Transverse colon (tissue), 4 donors: ENCODE measurements at places on chromosomes 16 and 17. TPM values are rescaled to one million over a fixed set of nuclear protein-coding genes. Genes with fewer than 3 reads are reported as not detected.

GRCh38 chr17:72754513-72754912, 338.0 kb downstream of the SLC39A11 start:
- H3K36me3 ChIP-seq = no peaks in the 10 kb centered on the region
- no peak overlapping the region for H3K4me3 ChIP-seq
- peaks cover under 1% of the 10 kb centered on the region for H3K4me1 ChIP-seq
- no peak overlapping the region for H3K27ac ChIP-seq
- no peaks in the 10 kb centered on the region for H3K27me3 ChIP-seq

DNA sequence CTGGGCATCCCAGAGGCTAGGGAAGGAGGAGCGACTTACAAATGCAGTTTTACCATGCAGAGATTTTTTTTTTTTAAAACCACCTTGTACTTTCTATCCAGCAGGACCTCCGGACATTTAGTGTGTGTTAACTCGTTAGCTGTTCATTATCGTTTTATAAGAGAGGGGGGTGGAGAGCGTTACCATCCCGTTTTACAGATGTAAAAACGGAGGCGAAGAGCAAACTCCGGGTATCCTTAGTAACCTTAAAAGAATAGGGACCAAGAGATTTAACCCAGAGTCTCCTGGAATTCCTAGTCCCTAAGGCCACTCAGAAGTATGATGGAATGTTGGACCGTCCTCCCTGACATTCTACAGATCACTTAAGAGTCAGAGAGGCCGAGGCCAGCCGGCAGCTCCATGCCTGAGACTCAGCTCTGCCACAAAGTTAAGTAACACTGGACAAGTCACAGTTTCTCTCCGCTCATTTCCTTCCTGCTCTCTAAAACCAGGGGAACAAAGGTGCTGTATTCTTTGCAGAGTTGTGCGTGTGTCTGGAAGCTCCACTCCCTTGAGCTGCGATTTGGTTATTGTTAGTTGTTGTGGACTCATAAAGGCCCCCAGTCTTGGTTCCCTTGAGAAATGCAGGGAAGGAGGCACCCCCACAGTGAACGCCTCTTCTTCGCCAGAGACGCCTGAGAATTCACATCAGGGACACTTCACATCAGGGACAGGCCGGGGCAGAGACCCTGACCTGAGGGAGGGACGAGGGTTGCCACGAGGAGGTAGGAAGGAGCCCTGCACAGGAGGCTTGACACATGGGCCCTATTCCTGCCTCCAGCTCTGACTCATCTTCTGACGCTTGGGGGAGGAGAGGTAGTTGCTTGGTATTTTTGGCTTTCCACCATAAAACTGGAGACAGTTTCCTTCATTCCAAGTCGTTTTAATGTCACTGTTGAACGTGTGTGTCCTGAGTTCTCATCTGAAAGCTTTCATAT, 1.2 kb downstream of the DUSP14 start:
- peak overlapping the region; percentile 85 for H3K27ac ChIP-seq
- no peaks in the 10 kb centered on the region for H3K27me3 ChIP-seq
- H3K4me1 ChIP-seq = peaks cover 27% of the 10 kb centered on the region
- no peaks in the 10 kb centered on the region for H3K36me3 ChIP-seq
- peak overlapping the region; percentile 64 for H3K4me3 ChIP-seq

GRCh38 chr16:88624977-88625576, 13.3 kb upstream of the IL17C start:
- H3K27me3 ChIP-seq = no peaks in the 10 kb centered on the region
- H3K4me3 ChIP-seq = no peak overlapping the region
- no peaks in the 10 kb centered on the region for H3K4me1 ChIP-seq
- H3K36me3 ChIP-seq = no peaks in the 10 kb centered on the region
- no peak for DNase-seq
- H3K27ac ChIP-seq = no peak overlapping the region

- H3K27ac ChIP-seq = peak overlapping the region; percentile 93
- peak; percentile 63 for DNase-seq
- H3K36me3 ChIP-seq = peaks cover 5% of the 10 kb centered on the region
- H3K27me3 ChIP-seq = no peaks in the 10 kb centered on the region
Measured at GRCh38 chr17:68248199-68248825, 469 bp downstream of the AMZ2 start.

GRCh38 chr16:88752386-88753002, 32.5 kb downstream of the PIEZO1 start:
- peaks cover 19% of the 10 kb centered on the region for H3K4me1 ChIP-seq
- H3K27ac ChIP-seq = no peak overlapping the region
- no peak overlapping the region for H3K4me3 ChIP-seq
- H3K27me3 ChIP-seq = no peaks in the 10 kb centered on the region
- no peaks in the 10 kb centered on the region for H3K36me3 ChIP-seq

GRCh38 chr16:81917375-81917774, 93.9 kb downstream of the SDR42E1 start:
- H3K36me3 ChIP-seq = no peaks in the 10 kb centered on the region
- H3K4me1 ChIP-seq = no peaks in the 10 kb centered on the region
- H3K27me3 ChIP-seq = no peaks in the 10 kb centered on the region
- H3K27ac ChIP-seq = no peak overlapping the region
- no peak overlapping the region for H3K4me3 ChIP-seq
- no peak for DNase-seq

- no peak for DNase-seq
- no peaks in the 10 kb centered on the region for H3K27me3 ChIP-seq
Measured at GRCh38 chr16:28537076-28537475, 1.7 kb downstream of the NUPR1 start.

DNA sequence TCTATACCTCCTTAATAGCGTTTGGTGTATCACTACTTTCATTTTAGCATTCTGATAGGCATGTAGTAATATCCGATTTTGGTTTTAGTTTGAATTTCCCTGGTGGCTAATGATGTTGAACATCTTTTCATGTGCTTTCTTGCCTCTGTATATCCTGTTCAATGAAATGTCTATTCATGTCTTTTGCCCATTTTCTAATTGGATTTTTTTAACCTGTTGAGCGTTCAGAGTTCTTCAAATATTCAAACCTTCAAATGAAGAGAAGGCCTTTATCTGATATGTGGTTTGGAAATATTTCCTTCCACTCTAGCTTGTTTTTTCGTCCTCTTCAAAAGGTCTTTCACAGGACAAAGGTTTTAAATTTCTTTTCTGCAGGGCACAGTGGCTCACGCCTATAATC, 2.4 kb upstream of the NME1 start:
- no peak for DNase-seq
- no peaks in the 10 kb centered on the region for H3K27me3 ChIP-seq
- H3K4me3 ChIP-seq = no peak overlapping the region
- no peak overlapping the region for H3K27ac ChIP-seq
- peaks cover 21% of the 10 kb centered on the region for H3K4me1 ChIP-seq
- H3K36me3 ChIP-seq = no peaks in the 10 kb centered on the region

GRCh38 chr17:62998166-62998565, 32.1 kb downstream of the TANC2 start:
- no peaks in the 10 kb centered on the region for H3K27me3 ChIP-seq
- no peak overlapping the region for H3K4me3 ChIP-seq
- H3K27ac ChIP-seq = no peak overlapping the region

- H3K27ac ChIP-seq = peak overlapping the region; percentile 91
- H3K4me1 ChIP-seq = peaks cover 83% of the 10 kb centered on the region
- H3K36me3 ChIP-seq = no peaks in the 10 kb centered on the region
- H3K4me3 ChIP-seq = no peak overlapping the region
- DNase-seq = peak; percentile 89
- no peaks in the 10 kb centered on the region for H3K27me3 ChIP-seq
Measured at GRCh38 chr17:75996665-75997590, 3.7 kb upstream of the CDK3 start.

GRCh38 chr17:18371455-18371854, 6.1 kb upstream of the EVPLL start:
- no peak for DNase-seq
- no peaks in the 10 kb centered on the region for H3K27me3 ChIP-seq
- H3K4me3 ChIP-seq = no peak overlapping the region
- H3K36me3 ChIP-seq = no peaks in the 10 kb centered on the region
- no peak overlapping the region for H3K27ac ChIP-seq

DNA sequence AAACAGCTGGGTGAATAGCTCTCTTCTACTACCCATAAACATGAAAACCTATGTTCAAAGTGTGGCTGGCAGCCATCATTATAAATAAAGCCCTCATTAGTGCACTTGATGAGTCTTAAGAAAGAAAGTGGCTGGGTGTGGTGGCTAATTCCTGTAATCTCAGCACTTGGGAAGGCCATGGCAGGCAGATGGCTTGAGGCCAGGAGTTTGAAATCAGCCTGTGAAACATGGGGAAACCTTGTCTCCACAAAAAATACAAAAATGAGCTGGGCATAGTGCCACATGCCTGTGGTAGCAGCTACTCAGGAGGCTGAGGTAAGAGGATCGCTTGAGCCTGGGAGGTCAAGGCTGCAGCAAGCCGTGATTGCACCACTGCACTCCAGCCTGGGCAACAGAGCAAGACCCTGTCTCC, 28.3 kb upstream of the APPBP2 start:
- H3K27me3 ChIP-seq = no peaks in the 10 kb centered on the region
- no peaks in the 10 kb centered on the region for H3K4me1 ChIP-seq
- no peak overlapping the region for H3K27ac ChIP-seq
- no peak overlapping the region for H3K4me3 ChIP-seq

- no peak for DNase-seq
- H3K27me3 ChIP-seq = no peaks in the 10 kb centered on the region
- no peak overlapping the region for H3K27ac ChIP-seq
- no peaks in the 10 kb centered on the region for H3K36me3 ChIP-seq
- H3K4me1 ChIP-seq = no peaks in the 10 kb centered on the region
- H3K4me3 ChIP-seq = no peak overlapping the region
Measured at GRCh38 chr17:31517524-31517923, 126.0 kb downstream of the RAB11FIP4 start.

DNA sequence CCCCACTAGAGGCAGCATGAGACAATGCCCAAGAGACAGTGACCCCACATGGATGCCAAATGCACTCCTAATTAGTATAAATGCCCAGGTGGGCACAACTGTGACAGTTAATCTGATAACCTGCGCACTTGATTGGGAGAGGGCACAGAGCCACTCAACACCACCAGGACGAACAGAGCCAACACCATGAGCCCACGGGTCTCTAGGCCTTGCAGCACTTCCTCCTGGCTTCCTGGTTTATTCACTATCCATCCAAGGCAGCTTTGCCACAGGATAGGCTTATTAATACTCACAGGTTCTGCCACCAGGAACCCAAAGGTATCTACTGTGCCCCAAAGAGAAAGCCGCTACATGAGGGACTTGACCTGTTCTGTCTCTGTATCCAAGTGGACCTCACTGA, 14.9 kb downstream of the AXIN2 start:
- H3K27ac ChIP-seq = peak overlapping the region; percentile 78
- peaks cover 31% of the 10 kb centered on the region for H3K4me1 ChIP-seq
- H3K27me3 ChIP-seq = no peaks in the 10 kb centered on the region
- H3K4me3 ChIP-seq = no peak overlapping the region
- no peaks in the 10 kb centered on the region for H3K36me3 ChIP-seq

DNA sequence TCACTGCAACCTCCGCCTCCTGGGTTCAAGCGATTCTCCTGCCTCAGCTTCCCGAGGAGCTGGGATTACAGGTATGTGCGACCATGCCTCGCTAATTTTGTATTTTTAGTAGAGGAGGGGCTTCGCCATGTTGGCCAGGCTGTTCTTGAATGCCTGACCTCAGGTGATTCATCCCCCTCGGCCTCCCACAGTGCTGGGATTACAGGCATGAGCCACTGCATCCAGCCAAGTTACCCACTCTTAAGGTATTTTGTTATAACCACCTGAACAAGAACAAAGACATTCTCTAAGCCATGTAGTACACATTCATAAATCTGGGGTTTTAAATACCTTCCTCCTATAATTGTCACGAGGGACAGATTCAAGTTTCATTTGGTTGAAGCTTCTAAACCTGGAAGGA, 12.3 kb upstream of the TMEM170A start:
- DNase-seq = no peak
- H3K27ac ChIP-seq = no peak overlapping the region
- H3K36me3 ChIP-seq = no peaks in the 10 kb centered on the region
- H3K4me1 ChIP-seq = no peaks in the 10 kb centered on the region

DNA sequence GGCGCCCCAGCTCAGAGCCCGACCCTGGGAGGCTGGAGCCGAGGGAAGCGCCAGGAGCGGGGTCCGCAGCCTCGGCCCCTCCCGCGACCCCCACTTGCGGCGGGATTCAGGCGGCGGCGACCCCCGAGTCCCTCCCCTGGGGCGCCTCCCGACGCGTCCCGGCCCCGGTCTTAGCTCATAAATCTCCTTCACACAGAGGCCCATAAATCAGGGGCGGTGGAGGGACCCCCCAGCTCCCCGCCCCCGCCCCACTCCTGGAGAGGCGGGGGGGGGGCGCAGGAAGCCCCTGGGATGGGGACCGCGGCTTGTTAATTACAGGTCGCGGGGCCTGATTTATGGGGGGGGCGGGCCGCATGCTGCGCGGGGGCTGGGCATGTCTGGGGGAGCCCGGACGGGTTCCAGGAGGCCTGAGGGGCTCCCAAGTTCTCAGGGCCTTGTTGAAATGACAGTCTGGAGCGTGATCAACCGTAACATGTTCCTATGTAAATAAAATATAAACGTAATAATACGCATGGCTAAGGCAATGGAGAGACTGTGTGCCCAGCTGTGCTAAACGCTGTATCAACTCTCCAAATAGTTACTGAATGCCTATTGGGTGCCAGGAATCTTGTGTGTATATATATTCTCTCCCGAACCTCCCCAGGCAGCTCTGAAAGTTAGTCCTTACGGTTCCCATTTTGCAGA, 10.0 kb upstream of the BHLHA9 start:
- no peak for DNase-seq
- no peaks in the 10 kb centered on the region for H3K4me1 ChIP-seq
- peaks cover 7% of the 10 kb centered on the region for H3K27me3 ChIP-seq
- peak overlapping the region; percentile 77 for H3K27ac ChIP-seq
- no peaks in the 10 kb centered on the region for H3K36me3 ChIP-seq
- peak overlapping the region; percentile 32 for H3K4me3 ChIP-seq

GRCh38 chr17:16456742-16457316, 35.2 kb downstream of the LRRC75A start:
- H3K27me3 ChIP-seq = no peaks in the 10 kb centered on the region
- H3K4me3 ChIP-seq = no peak overlapping the region
- no peaks in the 10 kb centered on the region for H3K36me3 ChIP-seq
- H3K4me1 ChIP-seq = no peaks in the 10 kb centered on the region

GRCh38 chr17:39026980-39027451, 59.8 kb upstream of the FBXO47 start:
- peaks cover 11% of the 10 kb centered on the region for H3K4me1 ChIP-seq
- peak overlapping the region; percentile 10 for H3K27ac ChIP-seq
- peak overlapping the region; percentile 34 for H3K4me3 ChIP-seq
- peak; percentile 75 for DNase-seq
- H3K27me3 ChIP-seq = peaks cover 17% of the 10 kb centered on the region

- no peak overlapping the region for H3K4me3 ChIP-seq
- H3K36me3 ChIP-seq = no peaks in the 10 kb centered on the region
- peaks cover 26% of the 10 kb centered on the region for H3K4me1 ChIP-seq
- no peak for DNase-seq
Measured at GRCh38 chr16:89422527-89422904, 67.8 kb downstream of the ANKRD11 start.

DNA sequence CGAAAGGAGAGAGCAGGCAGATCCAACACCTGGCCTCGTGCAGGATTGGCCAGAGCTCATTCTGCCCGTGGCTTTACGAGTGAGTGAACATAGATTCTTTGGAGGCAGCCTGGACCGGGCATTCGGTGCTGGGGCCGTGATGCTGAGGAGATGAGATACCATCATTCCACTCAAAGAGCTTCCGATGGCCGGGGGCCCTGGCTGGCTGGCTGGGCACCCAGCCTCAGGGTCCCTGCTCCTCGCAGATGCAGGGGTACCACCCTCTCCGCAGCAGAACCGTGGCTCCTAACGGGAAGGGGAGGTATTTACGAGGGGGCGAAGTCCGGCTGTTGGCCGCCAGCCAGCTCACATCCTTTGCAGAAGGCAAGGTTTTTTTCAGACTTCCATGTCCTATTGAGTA, 66.1 kb upstream of the FOXF1 start:
- DNase-seq = no peak
- no peaks in the 10 kb centered on the region for H3K36me3 ChIP-seq
- no peaks in the 10 kb centered on the region for H3K27me3 ChIP-seq
- H3K4me1 ChIP-seq = peaks cover 7% of the 10 kb centered on the region
- H3K4me3 ChIP-seq = no peak overlapping the region

ITGB3 gene
- 9.2 TPM for total RNA-seq

HEATR9 gene
- total RNA-seq = not detected

TBC1D3G gene
- not detected for total RNA-seq

RCVRN gene
- not detected for total RNA-seq

IGF2BP1 gene
- under 0.01 TPM for total RNA-seq
